NCI-H1417 treated with DMSO at 0.1 percent for 48 hours (cell line): ENCODE measurements at places on chromosomes 16 and 17.

DNA sequence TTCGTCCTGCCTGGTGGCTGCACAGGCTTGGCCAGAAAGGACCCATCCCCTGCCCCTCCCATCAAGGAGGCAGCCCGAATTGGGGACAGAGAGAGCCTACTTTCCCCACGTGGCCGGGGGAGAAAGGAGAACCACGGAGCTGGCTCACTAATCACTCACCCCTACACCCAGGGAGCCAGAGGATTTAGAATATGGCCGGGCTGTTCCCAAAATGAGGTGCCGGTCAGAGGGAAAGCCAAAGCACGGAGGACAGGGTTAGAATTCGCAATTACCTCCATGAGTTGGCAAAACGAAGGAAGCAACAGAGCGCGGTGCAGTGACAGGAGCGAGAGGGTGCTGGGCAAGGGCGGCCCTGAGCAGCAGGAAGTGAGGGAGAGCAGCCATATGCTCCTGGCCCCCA, 33.1 kb downstream of the SHISA6 start:
- no peak for DNase-seq

DNA sequence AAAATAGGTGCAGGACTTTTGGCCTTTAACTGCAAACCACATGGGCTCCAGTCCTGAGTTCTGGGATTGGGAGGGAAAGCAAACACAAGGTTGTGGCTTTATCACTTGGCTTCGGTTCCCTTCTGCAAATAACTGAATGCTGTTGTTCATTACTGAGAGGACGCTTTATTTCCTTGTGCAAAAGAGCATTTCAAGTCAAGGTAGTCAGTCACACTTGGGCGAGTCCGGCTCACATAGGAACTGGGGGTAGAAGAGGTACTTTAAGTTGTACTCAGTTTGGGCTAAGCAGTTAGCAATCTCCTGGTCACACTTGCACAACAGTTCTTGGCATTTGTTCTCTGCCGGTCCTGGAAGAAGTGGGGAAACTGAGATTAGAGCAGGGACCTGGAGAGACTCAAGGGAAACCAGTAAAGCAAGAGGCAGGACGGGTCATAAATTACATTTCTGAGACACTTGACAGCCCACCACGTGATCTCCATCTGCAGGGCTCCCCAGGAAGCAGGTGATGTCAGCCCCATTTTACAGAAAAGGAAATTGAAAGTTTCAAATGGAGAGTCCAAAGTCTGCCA, 21.6 kb downstream of the PLA2G10 start:
- no peak for DNase-seq

DNA sequence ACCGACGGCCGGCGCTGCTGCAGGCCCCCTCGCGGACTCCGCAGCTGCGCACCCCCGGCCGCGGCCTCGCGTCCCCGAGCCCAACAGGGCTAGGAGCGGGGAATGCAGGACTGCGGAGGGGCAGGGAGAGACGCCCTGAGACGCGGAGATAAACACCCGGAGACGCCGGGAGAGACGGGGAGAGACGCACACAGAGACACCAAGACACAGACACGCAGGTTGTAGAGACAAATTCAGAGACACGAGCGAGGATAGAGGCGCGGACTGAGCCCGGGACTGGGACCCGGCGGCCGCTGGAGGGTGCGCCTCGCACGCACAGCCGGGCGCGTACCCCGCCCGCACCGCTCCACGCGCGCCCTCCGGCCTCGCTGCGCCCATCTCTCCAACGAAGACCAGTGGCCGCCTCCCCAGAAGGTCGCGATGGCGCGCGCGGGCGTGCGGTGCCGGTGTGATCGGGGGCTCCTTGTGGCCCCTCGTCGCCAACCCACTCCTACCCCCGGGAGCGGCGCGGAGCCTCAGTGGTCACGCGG, 902 bp downstream of the STAC2 start:
- no peak for DNase-seq

GRCh38 chr17:22193113-22193512, 500.8 kb downstream of the KCNJ18 start:
- no peak for DNase-seq

DNA sequence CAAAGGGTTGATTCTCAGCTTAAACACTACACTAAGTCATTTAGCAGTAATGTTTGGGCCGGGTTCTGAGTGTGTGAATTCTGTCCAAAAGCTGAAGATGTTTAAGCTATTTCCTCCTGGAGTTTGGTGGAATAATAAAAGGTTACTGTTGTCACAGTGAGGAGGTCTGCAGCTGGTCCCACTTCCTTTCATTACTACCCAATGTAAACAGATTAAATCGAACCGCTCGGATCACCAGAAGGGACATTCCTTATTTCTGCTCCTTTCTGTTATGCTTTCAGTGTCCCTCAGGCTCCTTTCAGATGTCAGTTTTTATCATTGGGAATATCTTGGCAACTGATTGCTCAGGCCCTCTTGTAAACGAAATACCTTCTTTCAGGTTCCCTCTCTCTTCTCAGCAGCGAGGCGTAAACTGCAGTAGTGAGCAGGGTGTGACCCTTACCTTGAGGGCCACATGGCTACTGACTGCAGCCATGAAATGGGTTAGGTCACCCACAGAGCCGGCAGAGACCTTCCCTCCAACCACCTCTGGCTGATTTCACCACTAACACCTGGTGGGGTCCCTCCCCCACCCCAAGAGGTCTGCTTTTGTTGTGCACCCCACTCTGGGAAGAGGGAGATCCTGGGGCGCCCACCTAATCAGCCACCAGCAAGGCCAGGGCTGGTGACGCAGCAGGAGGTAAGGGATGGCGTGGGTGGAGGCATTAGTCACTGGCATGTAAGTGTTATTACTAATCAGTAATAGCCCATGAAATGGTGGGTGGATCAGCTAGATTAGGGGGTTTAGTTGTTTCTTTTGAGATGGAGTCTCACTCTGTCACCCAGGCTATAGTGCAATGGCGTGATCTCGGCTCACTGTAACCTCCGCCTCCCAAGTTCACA, 117.6 kb downstream of the VPS53 start:
- DNase-seq, result no peak

DNA sequence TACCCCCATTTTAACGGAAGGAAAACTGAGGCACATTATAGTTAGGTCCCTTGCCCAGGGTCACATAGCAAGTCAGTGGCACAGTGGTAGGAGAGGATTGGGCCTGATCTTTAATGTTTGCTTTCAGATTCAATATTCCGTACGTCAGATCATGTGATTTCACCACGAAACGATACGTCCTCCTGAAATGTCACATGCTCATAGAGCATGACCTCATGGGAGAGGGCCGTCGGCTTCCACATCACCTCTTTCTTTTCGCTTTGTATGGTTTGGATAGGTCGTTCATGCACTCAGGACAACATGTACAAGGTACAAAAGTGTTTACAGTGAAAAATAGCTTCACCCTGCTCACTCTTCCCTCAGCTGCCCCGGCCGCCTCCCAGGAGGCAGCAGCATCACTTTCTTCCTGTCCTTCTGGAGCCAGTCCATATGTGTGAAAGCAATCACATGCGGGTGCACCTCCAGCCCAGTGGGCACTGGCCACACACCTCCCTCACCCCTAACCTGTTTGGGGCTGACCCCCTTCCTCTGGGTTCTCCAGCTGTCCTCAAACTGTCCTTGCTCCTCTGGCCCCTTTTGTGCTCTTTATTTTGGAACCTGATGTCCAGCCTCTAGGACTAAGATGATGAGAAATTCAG, 199.9 kb downstream of the FOXL1 start:
- no peak for DNase-seq

DNA sequence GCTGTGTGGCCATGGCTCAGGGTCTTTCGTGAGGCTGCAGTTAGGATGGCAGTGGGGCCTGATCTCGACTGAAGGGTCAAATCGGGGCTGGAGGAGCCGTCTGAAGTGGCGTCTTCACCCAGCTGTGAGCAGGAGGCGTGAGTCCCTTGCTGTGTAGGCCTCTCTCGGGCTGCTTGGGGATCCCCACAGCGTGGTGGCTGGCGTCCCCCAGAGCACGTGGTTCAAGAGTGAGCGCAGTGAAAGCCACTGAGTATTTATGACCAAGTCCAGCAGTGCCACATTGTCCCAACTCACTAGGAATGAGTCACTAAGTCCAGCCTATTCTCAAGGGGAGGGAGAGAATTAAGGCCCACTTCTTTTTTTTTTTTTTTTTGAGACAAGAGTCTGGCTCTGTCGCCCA, 11.7 kb upstream of the TCF25 start:
- no peak for DNase-seq

DNA sequence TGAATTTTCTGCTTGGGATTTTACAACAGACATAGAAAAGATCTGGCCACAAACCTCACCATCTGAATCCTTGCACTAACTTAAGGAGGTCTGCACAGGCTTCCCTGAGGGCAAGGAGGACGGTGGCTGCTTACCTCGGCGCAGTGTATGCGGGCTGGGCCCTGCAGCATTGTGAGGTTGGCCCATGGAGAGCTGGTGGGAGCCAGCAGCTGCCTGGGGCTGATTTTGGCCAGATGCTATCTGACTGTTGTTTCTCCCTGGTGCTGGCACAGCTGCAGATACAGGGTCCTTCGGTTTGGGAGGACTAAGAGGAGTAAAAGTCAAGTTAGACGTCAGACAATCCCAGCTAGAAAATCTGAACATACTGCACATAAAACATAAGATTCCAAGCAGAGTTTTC, 79.8 kb downstream of the ARHGAP17 start:
- DNase-seq, result no peak

DNA sequence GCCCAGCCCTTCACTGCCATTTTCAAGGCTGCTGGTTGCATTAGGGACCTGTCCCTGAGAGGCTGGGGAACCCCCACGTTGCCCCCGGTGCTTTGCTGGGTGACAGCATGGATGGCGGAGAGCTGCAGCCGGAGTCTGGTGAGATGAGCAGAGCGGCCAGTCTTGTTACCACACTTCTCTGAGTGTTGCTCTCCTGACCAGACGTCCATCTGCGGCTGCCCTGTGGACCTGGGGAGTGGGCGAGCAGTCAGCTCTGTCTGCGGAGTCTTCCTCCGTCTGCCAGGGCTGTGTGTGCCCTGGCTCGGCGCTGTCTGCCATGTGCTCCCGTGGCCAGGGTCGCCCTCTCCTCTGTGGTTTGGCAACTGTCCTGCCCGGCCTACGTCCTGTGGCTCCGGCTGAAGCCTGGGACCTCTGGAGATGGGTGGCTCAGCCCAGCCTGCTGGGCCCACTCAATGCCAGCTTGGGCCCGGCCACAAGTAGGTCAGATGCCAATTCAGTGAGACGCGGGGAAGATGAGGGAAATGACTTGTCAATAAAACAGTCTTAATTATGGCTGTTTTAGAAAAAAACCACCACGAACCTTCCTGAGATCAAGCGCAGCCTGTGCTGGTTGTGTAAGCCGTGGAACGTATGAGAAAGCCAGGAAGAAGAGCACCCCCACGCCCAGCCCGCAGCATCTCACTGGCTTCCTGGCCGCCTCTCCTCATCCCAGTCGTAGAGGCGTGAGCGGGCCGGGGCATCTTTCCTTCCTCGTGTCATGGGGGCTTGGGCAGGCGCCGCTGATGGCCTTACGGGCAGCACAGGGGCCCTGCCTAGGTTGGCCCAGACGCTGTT, 7.9 kb downstream of the KCTD5 start:
- DNase-seq, result no peak

- no peak for DNase-seq
Observed at GRCh38 chr17:3012926-3013581, 50.4 kb downstream of the OR1D5 start.

- DNase-seq, result no peak
Observed at GRCh38 chr17:78458091-78458490, 79.6 kb downstream of the PGS1 start.

DNA sequence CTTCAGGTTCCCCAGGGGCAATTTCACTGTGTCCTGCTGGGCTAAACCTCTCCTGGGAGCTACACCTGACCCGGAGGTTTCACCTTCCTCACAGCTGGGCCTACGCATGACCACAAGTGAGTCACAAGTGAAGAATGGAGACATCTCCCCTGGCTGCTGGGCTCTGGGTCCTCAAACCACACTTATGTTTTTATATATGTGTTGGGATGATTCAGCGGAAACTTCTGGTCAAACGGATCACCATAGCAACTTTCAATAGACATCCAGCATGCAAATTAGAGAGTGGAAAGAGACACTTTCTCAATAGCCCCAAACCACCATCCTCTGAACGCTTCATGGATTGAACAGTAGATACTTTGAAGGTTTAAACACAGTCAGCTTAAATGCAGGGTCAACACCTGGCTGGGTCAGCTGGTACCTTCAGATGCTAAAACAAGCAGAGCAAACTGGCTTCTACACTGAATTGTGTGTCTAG, 28.0 kb upstream of the MAF start:
- no peak for DNase-seq

DNA sequence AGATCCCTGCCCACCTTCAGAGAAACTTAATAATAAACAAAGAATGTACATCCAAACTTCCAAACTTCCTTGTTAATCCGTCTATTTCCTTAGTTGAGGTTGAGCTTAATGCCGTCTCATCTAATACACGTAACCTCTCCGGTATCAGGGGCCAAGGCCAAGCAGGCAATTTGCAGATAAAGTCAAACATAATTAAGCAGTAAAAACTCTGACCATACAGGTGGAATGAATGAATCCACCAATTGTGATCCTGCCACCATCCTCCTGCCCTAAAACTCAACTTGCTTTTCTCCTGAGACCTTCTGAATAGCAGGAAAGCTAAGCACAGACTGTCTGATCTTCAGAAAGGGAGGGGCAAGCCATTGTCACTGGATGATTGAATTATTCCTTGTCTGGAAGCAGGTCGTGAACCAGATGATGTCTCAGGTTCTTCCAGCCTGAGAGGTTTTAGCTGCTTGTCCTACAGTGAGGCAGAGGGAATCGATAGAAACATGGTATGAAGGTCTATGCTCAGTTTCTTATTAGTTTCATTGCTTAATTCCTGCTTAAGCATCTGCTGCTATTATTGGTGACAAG, 1111.8 kb upstream of the EEF2KMT start:
- no peak for DNase-seq
